ENCODE measurements at places on chromosomes 3 and 15.

DNA sequence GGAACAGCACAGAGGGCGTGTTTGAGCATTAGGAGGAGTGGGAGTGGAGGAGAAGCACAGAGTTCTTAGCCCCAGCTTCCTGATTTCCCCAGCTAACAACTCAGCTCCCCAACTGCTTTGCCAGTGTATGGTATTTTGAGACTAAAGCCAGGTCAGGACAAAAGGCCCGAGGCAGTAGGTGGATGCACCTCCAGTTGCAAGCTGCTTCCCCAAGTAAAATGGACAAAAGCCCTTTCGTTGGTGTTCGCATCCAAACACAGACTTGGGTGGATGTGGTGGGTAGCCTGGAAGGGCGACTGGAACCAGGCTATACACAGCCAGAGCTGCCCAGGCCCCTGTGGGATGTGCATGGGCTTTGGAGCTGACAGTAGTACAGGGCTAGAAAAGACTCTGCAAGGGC lies 12.3 kb upstream of the EHD4 start:
- DNase-seq, result no peak

DNA sequence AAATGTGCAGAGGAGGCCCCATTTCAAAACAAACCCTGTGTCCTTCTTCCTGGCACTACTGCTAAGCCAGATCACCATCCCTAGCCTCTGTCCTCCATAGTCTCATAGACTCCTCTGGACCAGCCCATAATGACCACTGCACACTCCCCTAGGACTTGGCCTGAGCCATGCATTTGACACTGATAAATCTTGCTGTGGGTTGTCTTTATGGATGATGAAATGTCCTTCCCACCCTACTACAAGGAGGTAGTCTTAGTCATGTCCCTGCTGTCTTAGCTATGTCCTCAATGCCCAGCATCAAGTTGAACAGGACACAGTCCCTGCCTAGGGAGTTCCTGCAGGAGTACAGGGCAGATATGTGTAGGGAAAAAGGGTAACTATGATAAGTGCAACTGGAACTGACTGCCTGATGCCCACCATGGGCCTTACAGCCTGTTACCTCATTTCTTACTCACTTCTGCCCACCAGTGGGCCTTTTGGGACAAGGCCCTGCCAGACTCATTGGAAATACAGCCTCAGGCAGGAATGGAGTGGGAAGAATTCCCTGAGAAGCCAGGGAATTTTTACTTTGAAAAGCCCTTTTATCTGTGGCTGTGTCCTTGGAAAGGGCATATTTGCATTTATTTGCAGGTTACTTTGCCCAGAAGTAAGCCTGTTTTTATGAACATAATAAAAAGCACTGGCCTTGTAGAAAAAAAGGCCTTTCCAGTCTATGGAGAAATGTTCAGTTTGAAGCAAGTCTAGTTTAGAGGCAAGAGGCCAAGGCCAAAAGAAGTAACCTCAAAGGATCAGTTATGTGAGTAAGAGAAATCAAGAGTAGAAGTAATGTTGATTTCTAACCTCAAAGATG lies 199.6 kb upstream of the EIF1B start:
- no peak for DNase-seq

DNA sequence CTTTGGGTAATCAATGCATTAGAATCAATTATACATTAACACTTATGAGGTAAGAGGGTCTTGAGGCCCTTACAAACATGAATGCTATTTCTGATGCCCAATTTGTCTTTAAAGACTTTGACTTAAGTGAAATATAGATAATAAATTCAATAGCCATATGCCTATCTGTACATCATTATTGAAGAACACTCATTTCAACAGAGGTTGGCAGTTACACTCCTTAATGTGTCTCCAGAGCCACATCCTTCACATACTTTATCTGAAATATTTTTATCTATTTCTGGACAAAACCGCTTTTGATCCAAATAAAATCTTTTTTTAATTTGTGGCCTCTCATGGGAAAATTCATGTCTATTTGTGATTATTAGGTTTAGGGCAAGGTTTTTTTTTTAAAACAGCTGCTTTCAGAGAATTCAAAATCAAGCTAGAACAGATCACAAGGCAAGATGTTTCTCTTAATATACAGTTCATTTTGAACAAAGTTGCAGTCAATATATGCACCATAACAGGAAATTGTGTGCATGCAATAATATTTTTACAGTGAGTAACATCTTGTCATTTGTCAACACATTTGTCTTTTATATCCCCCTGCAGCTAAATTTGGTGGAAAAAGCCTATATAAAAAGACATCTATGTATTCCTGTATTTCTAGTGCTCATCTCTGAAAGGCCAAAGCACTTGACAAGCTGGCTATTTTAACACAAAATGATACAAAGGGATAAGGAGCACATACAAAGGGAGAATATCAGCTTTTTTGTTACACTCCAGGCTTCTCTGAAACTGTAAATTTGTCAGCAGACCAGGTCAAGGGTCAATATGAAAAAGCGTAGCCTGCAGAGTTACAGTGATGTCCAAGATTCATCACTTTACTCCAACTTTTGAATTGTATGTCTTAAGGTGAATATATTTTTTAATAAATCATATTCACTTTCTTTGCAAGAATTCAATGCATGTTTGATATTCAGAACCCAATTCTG lies 146.2 kb upstream of the DPH6 start:
- DNase-seq, result no peak

DNA sequence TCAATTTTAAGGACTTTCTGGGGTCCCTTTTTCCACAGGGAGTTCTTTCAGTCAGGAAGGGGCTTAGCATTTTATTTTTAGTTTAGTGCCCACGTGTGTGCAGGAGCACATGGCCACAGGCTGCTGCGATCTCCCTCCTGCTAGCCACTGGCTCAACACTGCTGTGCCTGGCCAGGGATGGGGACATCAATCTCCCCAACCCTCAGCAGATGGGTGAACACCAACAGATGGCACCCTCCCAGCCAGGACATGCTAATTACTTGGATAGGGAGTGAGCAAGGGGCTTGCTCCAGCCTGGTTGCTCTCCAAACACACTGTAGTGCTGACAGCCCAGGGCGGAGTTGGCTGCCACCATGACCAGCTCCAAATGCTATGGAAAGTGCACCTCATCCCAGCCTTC lies 7.4 kb upstream of the RIOX2 start:
- DNase-seq, result no peak

GRCh38 chr3:113695786-113696645 lies at the start of gene USF3:
Gene USF3, minus strand, starts transcription at chr3:113696642. Its CDS starts 21,764 bp downstream, at chr3:113674878.
- DNase-seq, result peak; percentile 76

- DNase-seq, result no peak
These were observed 287.5 kb downstream of the MAGI1 start for GRCh38 chr3:65751123-65751700.

- DNase-seq, result no peak
These were observed 17.0 kb upstream of the ARID3B start for GRCh38 chr15:74523982-74524381.

DNA sequence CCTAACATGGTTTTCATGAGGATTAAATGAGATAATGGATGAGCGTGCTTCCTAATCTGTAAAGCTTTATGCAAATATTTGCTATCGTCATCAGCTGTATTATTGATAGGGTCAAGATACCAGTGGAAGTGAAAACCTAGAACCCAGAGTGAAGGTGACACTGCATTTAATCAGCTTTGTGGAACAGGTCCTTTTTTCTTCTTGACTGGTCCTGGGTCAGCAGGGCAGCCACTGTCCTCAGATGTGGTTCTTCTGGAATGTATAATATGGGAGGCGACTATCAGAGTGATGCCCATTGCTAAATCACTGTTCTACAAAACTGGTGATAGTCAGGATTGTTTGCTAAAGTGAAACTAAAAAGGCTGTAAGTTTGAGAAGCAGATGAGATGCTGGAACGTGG lies 41.4 kb downstream of the SORD start:
- no peak for DNase-seq

GRCh38 chr15:73809728-73810501 lies 56.8 kb upstream of the INSYN1 start:
- no peak for DNase-seq

GRCh38 chr3:177498037-177498857 lies 301.0 kb upstream of the TBL1XR1 start:
- DNase-seq, result no peak

DNA sequence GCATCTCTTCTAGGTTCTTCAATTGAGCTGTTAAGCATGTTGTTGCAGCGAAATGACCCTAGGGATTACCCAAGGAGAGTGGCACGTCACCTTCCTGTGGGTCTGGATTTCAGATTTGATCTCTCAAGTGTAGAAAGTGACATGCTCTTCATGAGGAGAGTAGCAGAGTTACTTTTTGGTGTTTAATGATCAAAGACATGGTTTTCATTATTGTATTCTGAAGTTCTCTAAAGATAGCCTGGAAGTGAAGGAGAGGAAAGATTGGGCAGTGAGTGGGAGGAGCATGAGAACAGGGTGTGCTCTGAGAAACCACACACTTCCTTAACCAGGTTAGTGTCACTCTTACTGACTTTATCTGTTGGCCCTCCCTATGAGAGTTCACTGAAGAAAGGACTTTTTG lies 153.6 kb downstream of the AKAP13 start:
- no peak for DNase-seq

GRCh38 chr3:21235491-21235890 lies 515.5 kb downstream of the ZNF385D start:
- no peak for DNase-seq

DNA sequence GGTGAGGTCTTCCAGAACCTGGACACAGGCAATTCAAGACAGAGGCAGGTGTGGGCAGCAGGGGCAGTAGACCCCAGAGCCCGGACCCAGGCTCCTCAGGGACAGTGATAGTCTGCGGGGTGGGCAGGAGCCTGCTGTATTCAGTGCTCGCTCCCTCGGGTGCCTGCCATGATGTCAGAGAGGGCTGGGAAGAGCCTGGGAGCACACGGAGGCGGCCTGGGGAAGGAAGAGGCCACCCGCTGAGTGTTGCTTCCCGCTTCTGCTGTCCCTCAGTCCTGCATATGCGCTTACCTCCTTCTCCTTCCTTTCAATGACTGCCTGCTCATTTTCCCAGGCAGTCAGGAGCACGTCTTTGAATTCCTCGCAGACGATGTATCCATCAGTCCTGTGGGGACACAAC lies 22.8 kb downstream of the TMEM43 start:
- no peak for DNase-seq

DNA sequence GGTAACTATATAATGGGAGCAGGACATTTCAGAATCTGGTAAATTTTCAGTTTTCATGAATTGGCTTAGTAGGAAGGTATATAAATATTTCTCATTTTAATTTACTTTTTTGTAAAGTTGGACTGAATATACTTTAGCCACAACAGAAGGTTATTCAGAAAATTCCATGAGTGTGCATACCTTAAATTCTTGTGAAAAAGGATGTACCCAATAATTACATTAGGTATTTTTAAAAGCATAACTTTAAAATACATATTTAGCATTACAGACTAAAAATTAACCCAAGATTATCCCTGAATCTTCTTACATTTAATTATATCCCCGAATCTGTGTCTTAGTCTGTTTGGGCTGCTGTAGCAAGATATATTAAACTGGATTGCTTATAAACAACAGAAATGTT lies 24.9 kb upstream of the ATP11B start:
- DNase-seq, result no peak

DNA sequence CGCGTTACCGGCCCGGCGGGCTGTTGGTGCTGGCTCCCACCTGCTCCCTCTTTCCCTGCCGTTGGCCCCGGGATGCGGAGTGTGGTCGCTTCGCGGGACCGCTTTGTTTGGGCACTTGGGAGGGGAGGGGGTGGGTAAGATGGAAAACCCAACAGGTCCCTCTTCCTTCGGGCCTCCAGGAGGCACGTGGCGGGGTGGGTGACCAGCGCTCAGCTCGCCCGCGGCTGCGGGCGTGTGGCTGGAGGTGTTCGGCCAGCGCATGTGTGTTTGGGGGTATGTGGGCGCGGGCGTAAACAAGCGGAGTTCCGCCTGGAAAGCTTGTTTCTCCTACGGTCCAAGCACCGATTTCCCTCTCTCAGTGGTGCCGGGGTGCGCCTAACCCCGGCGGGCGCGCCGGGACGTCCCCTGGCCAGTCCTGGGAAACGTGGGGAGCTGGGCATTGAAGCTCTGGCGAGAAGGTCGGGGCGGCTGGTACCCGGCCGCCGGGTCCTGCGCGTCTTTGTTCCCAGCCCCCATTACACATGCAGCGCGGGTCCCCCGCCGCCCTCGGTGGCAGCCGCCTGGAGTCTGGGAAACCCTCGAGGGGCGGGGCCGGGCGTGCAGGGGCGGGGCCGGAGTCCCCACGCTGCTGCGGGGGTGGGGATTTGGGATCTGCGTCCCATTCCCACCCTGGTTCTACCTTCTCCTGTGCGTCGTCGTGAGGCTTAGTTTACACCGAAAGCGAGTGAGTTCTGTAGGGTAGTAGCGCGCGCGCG lies 1.4 kb downstream of the ACVR2B start:
- peak; percentile 53 for DNase-seq

DNA sequence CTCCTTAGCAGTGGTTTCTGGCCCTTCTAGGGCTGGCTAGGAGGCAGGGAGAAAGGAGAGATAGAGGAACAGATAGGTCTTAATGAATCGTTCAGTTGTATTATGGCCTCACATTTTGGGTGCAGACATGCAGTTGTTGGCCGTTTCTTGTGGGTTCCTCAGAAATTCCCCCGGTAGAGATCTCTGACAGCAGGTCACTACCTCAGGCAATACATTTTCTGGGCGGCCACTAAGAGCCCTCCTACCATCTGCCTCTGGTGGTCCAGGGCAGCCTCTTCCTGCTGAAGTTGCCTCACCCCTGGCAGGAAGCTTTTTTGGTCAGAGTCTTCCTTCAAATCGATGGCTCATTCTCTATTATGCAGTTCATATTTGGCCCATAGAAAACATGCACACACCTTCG lies 266.1 kb downstream of the SV2B start:
- no peak for DNase-seq

GRCh38 chr3:175558261-175558660 lies 699.1 kb downstream of the NAALADL2 start:
- DNase-seq, result no peak

DNA sequence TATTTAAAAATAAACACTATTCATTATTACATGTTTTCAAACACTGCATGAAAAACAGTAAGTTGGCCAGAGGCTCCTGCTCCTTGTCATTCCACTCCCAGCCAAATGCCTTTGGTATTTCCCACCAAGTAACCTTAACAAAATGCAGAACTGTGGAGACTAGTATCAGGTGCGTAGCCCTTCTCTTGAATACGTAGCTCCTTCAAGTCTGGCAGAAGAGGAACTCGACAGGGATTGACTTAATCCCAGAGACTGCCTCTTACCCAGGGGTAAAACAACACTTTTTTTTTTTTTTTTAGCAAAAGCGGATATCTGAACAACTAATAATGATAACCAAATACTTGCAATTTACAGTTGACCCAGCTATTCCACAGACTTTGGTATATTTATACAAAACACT lies 738 bp downstream of the COMMD2 start:
- no peak for DNase-seq

Data from activated CD4-positive, CD25-positive, alpha-beta regulatory T cell treated with anti-CD3 and anti-CD28 coated beads, Interleukin-2, amount 50 U/mL, for 72 hours (primary cell).